NCI-H226 (cell line): ENCODE measurements at places on chromosomes 1 and 21.

GRCh38 chr1:224558904-224559303 is 57.2 kb upstream of the CNIH3 start:
- no peak for DNase-seq

GRCh38 chr1:62856960-62857359 is 73.0 kb downstream of the ATG4C start:
- no peak for DNase-seq

DNA sequence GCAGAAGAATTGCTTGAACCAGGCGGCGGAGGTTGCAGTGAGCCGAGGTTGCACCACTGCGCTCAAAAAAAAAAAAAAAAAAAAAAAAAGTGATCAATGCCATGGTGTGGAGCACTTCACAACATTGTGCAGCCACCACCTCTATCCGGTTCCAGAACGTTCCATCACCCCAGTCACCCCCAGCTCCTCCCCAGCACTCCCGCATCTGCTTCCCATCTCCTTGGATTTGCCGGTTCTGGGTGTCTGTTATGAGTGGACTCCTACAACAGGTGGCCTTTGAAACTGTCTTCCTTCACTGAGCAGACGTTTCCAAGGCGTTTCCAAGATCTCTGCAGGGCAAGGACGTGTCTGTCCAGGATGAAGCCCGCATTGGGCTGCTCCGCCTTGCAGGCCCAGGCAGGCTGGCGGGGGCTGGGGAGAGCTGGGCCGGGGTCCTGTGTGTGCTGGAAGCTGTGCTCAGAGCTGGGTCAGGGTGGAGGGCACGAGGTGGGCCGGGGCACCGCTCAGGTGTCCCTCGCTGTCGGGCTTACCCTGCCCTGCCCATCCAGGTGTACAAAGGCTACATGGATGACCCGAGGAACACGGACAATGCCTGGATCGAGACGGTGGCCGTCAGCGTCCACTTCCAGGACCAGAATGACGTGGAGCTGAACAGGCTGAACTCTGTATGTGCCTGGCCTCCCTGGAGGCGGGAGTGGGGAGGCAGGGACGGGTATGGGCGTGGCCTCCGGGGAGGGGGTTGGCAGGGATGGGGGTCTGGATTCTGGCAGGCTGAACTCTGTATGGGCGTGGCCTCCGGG is 14.9 kb upstream of the LRRC3 start:
- DNase-seq = no peak

DNA sequence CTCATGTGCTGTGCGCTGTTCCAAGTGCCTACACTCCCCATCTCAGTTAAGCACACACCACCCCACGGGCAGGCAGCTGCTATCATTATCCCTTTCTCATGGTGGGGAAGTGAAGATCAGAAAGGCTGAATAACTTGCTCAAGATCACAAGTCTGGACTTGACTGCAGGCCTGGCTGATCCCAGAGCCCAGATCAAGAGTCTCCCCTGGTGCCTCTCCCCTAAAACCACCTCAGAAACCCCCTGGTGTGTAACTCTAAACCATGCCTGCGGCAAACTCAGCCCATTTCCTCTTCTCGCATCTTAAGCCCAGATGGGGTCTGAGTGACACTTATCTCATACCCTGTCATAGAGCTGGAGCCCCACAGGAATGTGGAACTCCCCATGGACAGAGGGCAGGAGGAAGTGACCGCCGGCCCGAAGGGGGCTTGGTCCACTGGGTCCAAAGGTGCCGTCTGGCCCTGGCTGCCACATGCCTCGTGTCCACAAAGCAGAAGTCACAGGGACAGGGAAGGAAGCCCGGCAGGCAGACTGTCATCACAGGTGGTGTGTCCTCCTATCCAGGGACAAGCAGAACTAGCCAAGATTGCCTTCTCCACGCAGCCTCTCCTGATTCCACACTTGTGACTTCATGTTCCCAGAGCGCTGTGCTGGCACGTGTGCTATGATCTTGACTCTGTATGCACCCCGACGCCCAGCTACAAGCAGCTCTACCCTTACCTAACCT is 92.1 kb downstream of the SYF2 start:
- no peak for DNase-seq

DNA sequence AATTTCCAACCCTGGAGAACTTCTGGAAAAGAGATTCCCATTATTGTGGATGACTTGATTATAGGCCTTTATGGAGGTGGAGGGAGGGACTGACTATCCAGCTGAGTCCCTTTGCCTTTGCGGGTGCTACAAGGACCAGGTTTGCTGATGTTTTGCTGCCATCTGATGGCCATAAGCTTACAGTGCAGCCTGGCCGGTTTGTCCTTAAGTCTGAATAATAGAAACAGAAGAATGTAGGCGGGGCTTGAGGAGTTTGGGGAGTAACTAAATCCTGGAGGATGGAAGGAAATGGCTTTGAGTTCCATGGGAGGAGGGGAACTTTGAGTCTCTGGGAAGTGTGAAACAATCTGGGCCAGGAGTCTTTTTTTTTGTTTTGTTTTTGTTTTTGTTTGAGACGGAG is 55.7 kb upstream of the CD1D start:
- DNase-seq = peak; percentile 80

DNA sequence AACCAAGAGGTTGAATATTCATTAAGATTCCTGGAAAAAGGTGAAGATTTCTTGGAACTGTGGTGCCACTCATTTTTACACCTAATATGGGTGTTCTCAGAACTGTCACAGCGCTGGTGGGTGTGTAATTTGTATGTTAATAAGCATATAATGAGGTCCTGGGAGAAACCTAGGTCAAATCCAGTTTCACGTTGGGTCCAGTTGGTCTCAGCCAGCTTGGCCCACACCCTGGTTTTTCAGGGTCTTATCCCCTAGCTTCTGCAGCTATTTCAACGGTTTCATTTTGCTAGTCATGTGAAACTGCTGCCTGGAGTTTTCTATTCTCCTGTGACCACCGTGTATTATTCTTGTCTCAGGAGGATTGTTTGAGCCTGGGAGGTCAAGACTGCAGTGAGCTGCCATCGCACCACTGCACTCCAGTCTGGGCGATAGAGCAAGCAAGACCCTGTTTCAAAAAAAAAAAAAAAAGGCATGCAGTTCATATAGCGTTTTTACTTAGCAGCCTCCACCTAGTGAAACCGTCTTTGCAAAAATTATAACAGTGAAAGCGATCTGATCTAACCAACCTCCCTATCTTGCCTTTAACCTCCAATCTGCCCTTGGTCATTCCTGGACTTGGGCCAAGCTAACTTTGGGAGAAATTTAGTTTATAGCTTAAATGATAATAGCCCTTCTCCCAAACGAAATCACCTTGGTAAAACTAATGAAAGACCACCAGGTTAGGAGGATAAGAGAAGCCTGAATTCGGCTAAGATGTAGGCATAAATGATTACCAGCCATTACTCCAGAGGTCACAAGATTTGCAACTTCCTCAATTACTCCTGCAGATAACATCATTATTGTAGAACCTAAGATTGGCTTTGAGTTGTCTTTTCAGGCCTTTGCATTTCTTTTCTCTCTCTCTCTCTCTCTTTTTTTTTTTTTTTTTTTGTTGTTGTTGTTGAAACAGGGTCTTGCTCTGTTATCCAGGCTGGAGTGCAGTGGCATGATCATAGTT is 44.0 kb downstream of the PTAFR start:
- no peak for DNase-seq

GRCh38 chr21:39489380-39489924 is 37.7 kb downstream of the SH3BGR start:
- no peak for DNase-seq

DNA sequence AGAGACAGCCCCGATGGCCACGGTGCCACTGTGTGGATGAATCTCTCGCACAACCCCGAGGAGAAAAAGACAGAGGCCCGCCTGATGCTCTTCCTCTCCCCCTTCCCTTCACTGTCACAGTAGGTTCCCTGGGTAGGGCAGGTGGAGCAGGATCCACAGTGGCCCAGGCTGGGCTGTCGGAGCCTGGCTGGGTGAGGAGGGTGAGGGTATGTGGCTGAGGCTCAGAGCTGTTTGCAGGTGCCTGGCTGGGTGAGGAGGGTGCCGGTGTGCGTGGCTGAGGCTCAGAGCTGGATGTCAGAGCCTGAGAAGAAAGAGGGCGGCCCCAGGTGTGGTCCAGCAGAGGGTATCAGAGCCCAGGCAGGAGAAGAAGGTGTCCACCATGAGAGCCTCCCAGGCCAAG is 2.7 kb downstream of the CFAP74 start:
- DNase-seq = no peak

DNA sequence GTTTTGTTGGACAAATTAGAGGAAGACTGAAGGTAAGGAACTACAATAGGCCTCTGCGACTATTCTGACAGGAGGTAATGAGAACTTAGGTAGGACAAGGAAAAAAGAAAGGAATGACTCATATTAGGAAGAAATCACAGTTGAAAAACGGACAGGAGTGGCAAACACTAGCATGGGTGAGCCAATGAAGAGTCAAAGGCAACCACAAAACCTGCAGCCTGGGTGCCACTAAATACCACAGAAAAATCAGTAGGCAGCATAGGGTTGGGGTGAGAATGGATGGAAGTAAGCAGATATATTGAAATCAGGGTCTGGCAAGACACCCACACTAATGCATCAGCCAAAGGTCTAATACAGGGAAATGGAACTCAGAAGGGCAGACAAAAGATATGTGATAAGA is 10.0 kb downstream of the RBM34 start:
- DNase-seq = no peak

DNA sequence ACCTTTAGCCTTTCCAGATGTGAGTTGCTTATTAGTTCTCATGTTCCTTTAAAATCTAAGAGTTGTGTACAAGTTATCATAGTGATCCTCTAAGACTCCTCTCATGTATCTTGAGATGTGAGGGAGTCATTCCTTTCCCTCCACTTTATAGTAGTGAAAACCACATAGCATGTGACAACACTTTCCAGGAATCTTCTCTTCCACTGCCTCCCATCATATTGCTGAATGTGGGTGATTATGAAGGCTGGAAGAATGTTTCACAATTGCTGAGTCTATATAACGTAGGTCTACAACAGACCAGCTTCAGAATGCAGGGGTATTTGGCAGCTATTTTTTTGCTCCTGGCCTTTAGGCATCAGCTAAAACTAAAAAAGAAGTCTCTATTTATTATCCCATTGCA is 44.7 kb upstream of the LRRC7 start:
- peak; percentile 96 for DNase-seq

GRCh38 chr21:37548521-37548981 is 182.0 kb downstream of the DYRK1A start:
- no peak for DNase-seq

GRCh38 chr1:68955424-68955823 is 458.5 kb upstream of the DEPDC1 start:
- peak; percentile 30 for DNase-seq

GRCh38 chr1:228276901-228277490 is 69.2 kb downstream of the OBSCN start:
- DNase-seq = no peak

GRCh38 chr1:203451836-203452784 is 23.5 kb upstream of the PRELP start:
- no peak for DNase-seq

GRCh38 chr1:1290238-1290731 is 10.0 kb downstream of the SCNN1D start:
- peak; percentile 26 for DNase-seq

GRCh38 chr1:168693197-168693871 is 35.7 kb downstream of the DPT start:
- no peak for DNase-seq

GRCh38 chr1:71047635-71048607 is at the start of gene PTGER3:
PTGER3 (minus strand) TSS chr1:71047816; CDS start chr1:71047577, 239 bp downstream.
- no peak for DNase-seq

GRCh38 chr1:171217658-171218443 is 30.4 kb upstream of the FMO1 start:
- no peak for DNase-seq

DNA sequence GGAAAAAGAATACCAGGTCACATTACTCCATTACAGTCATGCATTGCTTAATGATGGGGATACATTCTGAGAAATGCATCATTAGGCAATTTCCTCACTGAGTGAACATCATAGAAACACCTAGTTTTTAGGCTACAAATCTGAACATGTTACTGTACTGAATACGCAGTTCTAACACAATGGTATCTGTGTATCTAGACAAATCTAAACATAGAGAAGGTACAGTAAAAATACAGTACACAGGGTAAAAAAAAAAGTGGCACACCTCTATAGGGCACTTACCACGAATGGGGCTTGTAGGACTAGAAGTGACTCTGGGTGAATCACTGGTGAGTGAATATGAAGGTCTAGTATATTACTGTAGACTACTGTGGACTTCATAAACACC is 115.7 kb downstream of the AKT3 start:
- no peak for DNase-seq

DNA sequence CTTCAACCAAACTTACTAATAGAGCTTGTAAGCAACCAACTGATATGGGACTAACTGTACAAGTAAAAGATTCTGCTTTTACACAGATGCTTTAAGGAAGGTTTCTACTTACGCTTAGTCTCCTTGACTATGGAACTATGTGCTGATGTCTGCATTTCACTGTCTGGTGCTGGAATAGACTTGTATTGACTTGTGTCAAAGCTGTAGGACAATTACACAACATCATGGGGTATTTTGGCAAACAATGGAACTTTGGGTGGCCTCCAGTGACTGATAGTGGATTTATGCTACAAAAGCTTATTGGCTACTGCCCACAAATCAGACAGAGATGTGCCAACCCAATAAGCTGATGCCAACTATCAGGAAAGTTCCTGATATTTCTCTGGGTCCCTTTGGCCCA is 10.6 kb downstream of the CBR1 start:
- DNase-seq = no peak

DNA sequence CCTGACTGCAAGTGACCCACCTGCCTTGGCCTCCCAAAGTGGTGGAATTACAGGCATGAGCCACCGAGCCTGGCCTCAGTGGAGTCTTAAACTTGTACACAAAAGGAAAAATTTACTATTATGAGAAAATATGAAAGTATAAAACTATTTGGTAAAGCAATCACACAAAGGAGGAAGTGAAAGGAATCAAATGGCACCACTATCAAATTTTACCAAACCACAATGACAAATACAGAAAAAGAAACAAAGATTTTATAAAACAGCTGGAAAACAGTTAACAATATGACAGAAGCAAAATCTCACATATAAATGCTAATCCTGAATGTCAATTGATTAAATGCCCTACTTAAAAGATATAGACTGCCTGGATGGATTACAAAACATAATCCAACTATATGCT is 42.1 kb upstream of the NEGR1 start:
- no peak for DNase-seq

DNA sequence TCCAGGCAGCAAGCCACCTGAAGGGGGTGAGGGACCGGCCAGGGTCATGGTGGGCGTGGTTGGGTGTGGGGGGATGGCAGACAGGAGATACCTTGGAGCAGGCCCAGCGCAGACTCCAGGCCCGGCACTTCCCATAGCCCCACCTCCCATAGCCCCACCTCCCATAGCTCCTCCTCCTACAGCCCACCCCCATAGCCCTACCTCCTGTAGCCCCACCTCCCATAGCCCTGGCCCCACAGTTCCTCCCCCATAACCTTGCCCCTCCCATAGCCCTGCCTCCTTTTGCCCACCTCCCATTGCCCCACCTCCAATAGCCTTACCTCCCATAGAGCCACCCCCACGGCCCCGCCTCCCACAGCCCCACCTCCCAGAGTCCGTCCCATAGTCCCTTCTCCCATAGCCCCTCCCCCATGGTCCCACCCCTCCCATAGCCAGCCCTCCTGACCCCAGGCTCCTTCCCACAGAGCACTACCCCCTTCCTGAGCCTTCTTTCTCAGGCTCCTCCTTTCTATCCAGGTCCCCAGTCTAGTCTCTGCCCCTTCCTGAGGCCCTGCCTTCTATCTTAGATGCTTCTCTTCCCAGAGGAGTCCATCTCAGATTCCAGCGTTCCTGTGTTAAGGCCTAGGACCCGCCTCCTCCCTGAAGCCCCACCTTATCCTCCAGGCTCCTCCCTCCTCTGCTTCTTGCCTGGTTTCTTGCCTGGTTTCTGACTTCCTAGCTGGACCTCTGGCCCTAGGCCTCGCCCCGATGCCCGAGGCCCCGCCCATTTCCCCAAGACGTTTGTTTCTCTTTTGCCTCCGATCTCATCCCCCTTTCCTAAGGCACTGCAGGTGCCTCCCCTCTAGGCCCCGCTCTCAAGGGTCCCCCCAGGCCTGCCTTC is 46.8 kb downstream of the PTPRU start:
- peak; percentile 97 for DNase-seq
